ENCODE measurements at places on chromosomes 6 and 20.

- DNase-seq = peak; percentile 80
These were observed at the start of gene RAET1G for GRCh38 chr6:149922642-149923326. TSS of gene RAET1G (minus strand) at chr6:149923121. CDS start at chr6:149923010, 111 bp downstream.

GRCh38 chr6:168035661-168036545 is 38.4 kb downstream of the KIF25 start:
- DNase-seq = no peak

GRCh38 chr6:53956068-53956711 is 155.1 kb upstream of the MLIP start:
- DNase-seq = peak; percentile 32

DNA sequence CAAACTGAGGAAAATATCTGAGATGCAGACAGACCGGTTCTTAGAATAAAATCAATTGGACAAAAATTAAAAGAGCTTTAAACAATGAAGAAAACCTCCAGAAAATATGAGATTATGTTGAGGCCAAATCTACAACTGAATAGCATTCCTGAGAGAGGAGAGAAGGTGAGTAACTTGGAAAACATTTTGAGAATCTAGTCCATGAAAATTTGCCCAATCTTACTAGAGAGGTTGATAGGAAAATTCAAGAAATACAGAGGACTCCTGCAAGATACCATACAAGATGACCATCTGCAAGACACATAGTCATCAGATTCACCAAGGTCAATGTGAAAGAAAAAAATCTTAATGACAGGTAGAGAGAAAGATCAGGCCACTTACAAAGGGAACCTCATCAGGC is 437.7 kb upstream of the ADGRB3 start:
- DNase-seq = no peak

DNA sequence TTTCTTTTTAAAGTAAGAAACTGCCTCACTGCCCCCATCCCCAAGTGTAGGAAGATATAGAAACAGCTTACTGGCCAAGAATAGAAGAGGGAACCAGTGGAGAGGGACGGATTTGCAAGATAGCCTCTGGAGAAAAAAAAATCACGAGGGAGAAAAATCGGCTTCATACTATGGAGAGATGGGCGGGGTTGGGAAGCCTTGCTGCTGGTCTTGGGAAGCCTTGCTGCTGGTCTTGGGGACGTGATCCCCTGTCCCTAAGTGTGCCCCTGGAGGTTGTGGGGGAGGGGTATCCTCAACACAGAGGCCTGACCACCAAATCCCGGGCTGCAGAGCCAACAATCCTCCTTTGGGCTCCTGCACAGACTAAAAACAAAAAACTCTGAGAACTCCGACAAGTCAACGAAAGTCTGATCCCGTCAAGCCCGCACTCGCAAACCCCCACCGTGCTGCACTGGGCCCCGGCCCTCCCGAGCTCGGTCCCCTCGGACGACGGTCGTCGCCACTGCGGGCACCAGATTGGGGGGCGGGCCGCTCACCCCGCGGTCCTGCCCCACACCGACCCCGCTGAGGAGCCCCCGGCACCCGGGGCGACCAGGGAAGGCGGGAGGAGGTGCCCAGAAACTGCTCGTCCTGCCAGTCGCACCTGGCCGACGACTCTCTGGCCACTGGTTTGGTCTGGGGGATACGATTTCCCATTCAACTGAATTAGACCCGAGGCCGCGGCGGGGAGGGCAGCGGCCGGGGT is 750 bp downstream of the MAP7 start:
- no peak for DNase-seq

DNA sequence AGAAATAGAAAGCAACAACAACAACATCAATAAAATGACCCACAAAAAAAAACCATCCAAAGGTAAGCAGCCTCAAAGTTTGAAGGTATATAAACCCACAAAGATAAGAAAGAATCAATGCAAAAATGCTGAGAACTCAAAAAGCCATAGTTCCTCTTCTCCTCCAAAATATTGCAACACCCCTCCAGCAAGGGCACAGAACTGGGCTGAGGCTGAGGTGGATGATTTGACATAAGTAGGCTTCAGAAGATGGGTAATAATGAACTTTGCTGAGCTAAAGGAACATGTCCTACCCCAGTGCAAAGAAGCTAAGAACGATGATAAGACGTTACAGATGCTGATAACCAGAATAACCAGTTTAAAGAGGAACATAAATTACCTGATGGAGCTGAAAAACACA is 188.8 kb upstream of the BTBD3 start:
- DNase-seq = no peak

GRCh38 chr6:51678905-51679620 is 408.4 kb downstream of the PKHD1 start:
- no peak for DNase-seq

All from non-pigmented ciliary epithelial cell (primary cell).